NCI-H1105 (cell line): ENCODE measurements at places on chromosomes 4 and X.

DNA sequence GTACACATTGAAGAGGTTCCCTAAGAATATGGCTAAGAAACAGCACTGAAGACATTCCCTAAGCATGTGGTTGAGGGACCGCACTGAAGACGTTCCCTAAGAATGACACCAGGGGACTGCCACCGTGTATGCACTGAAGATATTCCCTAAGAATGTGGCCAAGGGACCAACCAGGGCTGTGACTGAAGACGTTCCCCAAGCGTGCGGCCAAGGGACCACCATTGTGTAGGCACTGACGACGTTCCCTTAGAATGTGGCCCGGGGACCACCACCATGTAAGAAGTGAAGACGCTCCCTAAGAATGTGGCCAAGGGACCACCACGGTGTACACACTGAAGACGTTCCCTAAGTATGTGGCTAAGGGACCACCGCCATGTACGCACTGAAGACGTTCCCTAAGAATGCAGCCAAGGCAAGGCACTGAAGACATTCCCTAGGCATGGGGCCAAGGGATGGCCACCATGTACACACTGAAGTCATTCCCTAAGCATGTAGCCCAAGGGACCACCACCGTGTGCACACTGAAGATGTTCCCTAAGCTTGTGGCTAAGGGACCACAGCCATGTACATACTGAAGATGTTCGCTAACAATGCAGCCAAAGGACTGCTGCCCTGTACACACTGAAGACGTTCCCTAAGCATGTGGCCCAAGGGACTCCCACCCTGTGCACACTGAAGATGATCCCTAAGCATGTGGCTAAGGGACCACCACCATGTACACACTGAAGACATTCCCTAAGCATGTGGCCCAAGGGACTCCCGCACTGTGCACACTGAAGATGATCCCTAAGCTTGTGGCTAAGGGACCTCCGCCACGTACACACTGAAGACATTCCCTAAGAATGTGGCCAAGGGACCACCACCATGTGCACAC lies 22.0 kb downstream of the DHRSX start:
- DNase-seq = no peak

DNA sequence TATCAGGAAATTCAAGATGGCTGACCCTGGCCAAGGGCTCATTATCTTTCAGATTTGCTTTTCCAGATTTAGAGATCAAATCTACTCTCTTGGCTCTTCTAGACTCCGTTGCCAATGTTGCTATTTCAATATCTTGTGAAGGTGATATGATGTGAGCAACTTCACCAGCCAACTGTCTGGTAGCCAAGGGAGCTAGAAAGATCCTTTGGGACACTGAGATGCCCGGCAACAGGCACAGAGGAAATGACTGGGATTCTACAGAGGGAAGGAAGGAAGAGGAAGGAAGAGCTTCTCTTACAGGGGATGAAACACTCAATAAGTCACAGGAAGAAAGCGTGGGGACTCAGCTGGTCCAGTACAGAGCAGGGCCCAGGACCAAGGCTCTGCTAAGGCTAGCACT lies 121.9 kb upstream of the GPC4 start:
- DNase-seq = no peak

- DNase-seq = no peak
Measured at GRCh38 chrX:149837639-149838038, 43.3 kb upstream of the MAGEA8 start.

GRCh38 chr4:17817027-17817426 lies 6.2 kb downstream of the NCAPG start:
- DNase-seq = no peak

DNA sequence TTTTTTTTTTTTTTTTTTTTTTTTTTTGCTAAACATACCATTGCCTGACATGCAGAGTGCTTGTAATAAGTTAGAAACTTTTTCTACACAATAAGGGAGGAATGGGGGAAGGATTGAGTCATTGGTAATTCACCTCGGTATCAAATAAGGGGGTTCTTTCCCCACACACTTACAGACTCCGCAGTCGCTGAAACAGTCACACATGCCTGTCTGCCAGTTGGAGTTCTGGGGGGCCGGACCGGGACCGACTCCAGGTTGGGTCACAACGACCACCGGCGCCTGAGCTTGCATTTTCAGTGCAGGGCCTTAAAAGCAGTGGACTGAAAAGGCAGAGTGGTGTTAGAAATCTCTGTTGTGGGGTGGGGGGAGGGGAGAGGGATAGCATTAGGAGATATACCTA lies 6.9 kb downstream of the PLAC8 start:
- no peak for DNase-seq

DNA sequence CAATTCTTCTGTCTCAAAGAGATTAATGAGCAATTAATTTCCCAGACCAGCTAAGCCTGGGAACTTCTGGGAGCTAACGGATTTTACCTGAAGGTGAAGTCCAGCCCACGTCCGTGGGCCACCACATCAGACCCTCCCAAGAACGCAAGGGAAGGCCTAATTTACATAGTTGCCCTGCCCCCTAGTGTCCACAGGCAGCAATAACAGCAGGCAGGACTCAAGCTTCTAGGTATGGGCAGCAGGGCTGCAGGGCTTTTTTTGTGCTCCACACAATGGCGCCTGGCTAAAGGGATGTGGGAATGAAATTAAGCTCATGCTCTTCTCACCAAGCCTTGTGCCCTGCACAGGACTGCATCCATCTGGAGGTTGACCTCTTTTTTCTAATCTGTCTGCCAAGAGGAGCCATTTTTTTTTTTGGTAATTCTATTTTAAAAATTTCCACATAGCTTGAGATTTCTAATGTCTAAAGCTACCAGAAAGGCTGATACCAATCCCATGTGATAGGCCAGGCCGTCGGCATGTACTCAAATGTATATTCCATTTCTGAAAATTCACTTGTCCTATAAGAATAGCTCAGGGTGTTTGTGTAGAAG lies 111.9 kb upstream of the TMEM164 start:
- peak; percentile 24 for DNase-seq

- DNase-seq = no peak
Measured at GRCh38 chrX:7362111-7362510, 214.2 kb upstream of the PUDP start.
